Fibroblast of the aortic adventitia (primary cell): ENCODE measurements at places on chromosomes 1 and 21. TPM values are rescaled to one million over a fixed set of nuclear protein-coding genes. Genes with fewer than 3 reads are reported as not detected.

DNA sequence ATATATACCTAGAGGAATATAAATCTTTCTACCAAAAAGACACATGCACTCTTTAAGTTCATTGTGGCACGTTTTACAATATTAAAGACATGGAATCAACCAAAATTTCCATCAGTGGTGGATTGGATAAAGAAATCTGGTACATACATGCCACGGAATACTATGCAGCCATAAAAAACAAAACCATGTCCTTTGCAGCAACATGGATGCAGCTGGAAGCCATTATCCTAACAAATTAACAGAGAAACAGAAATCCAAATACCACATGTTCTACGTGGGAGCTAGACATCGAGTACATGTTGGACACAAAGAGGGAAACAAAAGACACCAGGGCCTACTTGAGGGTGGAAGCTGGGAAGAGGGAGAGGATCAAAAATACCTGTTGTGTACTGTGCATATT is 33.0 kb upstream of the B3GALT2 start:
- DNase-seq = no peak

- DNase-seq = no peak
Measured at GRCh38 chr21:39666026-39666425, 53.3 kb downstream of the B3GALT5 start.

DNA sequence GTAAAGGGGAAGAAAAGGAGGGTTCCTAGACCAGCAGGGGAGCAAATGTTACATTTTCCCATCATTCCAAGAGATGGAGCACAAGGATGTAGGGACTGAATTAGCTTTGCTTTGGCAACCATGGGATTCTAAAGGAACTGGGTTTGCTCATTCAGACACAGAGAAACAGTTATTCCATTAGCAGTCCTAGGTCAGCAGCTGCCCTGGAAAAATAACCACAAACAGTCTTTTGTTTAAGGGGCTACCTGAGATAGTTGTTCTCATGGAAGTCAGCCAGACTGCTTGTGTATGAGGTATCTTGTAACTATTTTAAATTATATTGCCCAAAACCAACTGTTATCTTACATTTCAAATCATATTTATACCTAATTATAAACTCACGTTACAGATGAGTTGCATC is 58.4 kb upstream of the VCAM1 start:
- DNase-seq = no peak

DNA sequence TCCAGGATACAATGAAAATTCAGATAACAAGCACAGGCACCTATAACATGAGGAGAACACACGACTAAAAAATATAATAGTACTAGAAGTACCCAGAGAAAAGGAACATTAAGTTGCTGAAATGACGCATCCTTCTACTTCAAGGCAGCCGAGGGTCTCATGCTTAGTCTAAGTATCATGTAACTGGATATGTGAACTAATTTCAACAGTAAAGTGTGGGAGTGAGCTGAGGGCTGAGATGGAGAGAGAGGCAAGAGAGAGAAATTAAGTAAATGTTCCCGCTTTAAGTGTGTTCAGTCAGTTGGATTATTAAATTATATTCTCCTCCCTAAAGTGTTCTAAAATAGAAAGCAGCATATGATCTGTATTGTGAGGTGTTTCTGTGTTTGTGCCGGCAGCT is 152.2 kb upstream of the KRTAP19-8 start:
- DNase-seq = no peak

Gene PROX1
- 0.36 TPM in 1 of 2 replicates, not detected in the other for total RNA-seq
